ENCODE measurements at places on chromosomes 1 and 21.

DNA sequence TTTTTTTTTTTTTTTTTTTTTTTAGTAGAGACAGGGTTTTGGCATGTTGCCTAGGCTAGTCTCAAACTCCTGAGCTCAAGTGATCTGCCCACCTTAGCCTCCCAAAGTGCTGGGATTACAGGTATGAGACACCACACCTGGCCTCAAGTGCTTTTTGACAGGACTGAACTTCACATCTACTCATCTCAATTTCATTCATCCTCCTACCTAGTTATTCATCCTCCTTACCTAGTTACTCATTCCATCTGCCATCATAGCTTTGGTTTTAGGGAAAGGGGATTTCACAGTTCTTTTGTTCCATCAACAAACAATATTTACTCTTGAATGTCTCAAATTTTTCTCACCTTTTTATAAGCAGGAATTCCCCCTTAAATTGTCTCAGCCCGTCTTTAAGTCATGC, 38.6 kb upstream of the RALGPS2 start:
- DNase-seq = no peak

- no peak for DNase-seq
Measured at GRCh38 chr21:29726044-29726443, 213.8 kb downstream of the GRIK1 start.

- peak; percentile 52 for DNase-seq
Measured at GRCh38 chr21:9838738-9839642, 682.4 kb upstream of the TPTE start.

DNA sequence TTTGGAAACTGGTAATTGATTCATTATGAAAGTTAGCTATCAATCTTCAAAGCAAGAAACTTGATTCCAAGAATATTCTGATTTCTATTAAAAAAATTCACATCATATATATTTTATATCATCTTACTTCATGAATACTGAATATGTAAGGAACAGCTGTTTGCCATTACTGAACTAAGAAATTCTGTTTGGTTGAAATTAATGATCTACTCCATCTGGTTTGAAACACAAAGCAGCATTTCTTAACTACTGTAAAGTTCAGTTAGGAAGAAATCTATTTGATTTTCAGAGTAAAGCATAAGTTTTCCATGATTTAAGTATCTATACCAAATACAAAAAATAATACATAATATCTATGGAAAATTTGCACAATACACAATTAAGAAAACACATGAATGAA, 66.0 kb upstream of the SCYL3 start:
- DNase-seq = no peak

DNA sequence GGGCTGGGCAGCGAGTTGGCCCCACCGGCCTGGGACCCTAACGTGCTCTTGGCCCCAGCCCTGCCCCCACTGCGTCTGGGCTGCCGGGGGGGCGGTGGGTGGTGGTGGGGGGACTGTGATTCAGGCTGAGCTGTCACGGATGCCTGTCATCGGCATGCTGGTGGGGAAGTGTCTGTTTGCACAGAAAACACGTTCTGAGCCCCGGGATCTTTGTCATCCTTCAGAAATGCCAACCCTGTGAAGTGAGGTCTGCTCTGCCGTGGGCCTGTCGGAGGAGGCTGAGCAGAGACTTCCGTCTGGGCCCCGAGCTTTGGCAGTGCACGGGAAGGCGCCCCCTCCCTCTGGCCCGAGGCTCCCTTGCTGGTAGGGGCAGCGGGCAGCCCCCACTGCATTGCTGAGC, 24.3 kb upstream of the PLCH2 start:
- peak; percentile 32 for DNase-seq

DNA sequence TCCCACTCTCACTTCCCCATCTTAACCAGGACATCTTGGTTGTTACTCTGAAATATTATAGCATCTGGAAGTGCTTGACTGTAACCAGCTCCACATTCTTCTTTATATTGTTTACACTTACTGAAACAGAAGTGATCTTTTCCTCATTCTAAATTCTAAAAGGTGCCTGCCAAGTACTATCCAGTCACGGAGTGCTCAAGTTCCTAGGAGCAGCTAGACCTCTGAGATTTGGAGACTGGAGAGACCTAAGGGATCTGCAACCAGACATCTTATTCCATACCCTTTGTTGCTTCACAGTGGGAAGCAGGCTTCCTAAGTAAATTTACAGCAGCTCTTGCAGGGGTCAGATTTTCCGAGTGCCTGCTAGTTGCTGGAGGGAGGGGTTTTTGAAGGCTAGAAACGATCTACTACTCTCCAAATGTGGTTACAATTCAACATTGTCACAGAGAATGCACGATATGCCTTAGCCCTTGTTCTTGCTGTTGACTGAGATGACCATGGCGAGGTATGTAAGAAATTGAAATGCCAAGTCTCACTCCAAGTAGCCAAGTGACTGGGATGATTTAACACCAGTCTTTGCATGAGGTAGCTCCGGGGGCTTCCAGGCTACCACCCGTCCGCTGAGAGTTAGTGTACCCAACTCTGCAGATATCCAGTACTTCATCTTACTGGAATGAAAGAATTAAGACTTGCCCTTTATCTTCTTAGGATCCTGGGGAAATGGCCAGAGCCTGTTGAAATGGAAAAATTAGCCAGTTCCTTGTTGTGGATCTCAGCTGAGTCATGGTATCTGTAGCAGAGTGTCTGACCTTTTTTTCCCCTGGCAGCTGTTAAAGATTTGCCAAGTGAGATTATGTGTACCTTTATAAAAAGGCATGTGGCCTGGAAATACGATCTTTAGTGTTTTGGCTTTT, 150.8 kb downstream of the MAST2 start:
- peak; percentile 64 for DNase-seq

DNA sequence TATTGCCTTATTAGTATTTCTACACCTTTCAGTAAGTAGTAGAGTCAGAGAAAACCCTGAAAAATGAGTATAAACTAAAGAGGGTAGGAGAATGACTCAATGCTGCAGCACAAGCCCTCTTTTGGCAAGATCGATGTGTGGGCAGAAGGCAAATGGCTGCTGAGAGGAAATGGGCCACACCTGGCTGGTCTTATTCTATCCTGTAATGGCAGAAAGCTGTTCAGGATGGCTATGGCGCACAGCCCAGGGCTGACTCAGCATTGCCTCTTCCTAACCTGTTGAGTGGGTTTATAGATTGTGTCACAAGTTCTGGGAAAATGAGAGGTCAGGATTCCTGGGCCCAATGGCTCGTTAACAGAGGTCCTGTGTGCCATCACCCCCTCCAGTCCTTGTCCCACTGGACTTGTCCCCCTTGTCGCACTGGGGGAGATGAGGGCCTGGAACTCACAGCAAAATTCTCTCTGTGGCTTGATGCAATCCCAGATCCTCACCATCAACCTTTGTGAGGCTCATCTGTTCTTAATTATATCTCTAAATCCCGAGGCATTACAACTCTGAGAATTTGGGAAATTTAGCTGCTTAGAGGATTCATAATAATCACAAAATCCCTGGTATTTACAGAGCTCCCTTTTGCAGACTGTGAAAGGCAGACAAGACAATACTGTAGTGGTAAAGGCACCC, 13.2 kb downstream of the HMGB4 start:
- DNase-seq = no peak

- DNase-seq = no peak
Measured at GRCh38 chr1:53763911-53764310, 24.9 kb upstream of the GLIS1 start.

DNA sequence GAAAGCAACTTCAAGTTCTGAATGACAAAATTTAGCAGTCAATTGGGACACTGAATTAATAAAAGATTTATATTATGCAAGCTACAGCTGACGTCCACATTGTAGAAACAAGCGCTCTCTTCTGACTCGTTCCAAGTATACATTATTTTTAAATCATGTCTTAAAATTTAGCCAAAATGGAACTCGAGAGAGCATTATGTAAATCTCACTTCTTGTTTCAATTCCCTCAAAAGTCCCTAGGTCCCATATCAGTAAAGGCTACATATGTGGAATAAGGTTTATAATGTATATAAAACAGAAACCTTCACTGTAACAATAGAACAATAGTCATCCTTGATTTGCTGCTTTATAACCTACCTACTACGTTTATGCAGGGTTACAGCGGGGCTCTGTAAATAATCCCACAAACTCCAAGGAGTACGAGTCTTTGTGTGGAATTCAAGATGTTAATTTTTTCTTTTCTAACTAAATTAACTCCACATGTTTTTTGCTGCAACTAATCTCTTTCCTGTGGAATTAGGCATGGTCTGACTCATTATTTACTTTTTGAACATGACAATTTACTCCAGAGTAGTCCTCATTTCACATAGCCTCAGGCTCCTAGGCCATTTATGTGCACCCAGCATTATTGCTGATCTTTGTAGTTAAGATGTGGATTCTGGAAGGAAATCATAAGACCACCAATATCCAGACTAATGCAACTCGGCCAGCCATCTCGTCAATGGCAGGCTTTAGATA, 785.1 kb downstream of the LTN1 start:
- DNase-seq = peak; percentile 86

DNA sequence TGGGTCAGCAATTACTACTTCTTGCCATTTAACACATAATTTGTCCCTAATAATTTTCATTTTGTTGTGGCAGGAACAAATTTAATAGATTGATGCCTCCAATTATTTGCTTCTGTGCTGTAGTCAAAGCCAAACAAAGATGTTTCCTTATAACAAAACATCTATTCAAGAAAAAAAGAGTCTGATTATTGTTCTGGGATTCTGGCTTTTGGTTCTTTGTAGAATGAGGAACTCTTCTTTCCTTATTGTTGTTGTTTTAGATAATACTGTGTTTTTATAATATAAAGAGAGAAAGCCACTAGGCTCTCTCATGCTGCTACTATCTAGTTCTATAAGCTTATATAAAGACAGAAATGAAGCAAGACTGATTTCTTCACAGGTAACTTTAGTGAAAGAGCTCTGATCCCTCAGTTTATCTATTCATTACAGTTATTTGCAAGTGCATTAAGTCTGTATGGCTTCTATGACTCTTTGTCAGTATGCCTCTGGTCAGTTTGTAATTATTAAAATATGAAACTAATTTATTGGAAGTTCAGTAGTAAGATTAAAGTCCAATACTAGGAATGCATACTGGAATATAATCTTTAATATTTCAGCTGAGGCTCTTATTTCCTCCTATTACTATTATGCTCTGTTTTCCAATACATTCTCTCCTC, 37.4 kb downstream of the PRKACB start:
- DNase-seq = no peak

GRCh38 chr1:92554216-92554615, 67.5 kb upstream of the GFI1 start:
- no peak for DNase-seq

- no peak for DNase-seq
Measured at GRCh38 chr1:9164532-9164900, 35.6 kb upstream of the GPR157 start.
